ENCODE measurements at places on chromosomes 16 and 17.

DNA sequence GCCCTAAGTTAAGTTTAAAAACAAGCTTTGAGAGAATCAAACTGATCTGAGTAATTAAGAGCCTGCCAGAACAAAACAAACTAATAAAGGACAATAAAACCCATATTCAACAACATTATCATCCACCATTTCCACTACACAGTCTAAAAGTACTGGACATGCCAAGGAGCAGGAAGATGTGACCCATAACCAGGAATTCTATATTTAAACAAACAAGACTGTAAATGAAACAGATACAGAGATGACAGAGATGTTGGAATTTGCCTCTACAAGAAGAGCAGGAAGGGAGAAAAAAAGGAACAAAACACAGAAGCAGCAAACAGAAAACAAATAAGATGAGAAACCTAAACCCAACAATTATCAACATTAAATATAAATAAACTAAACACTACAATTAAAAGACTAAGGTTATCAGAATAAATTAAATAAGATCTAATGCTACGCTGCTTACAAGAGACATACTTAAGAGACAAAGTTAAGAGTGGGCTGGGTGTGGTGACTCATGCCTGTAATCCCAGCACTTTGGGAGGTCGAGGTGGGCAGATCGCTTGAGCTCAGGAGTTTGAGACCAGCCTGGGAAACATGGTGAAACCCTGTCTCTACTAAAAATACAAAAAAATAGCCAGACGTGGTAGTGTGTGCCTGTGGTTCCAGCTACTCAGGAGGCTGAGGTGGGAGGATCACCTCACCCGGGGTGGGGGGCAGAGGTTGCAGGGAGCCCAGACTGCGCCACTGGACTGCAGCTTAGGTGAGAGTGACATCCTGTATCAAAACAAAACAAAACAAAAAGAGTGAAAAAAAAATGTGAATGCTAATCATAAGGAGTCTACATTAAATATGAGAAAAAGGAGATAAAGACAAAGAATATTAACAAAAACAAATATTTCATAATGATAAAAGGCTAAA lies 50.6 kb downstream of the CREBBP start:
- DNase-seq: no peak

DNA sequence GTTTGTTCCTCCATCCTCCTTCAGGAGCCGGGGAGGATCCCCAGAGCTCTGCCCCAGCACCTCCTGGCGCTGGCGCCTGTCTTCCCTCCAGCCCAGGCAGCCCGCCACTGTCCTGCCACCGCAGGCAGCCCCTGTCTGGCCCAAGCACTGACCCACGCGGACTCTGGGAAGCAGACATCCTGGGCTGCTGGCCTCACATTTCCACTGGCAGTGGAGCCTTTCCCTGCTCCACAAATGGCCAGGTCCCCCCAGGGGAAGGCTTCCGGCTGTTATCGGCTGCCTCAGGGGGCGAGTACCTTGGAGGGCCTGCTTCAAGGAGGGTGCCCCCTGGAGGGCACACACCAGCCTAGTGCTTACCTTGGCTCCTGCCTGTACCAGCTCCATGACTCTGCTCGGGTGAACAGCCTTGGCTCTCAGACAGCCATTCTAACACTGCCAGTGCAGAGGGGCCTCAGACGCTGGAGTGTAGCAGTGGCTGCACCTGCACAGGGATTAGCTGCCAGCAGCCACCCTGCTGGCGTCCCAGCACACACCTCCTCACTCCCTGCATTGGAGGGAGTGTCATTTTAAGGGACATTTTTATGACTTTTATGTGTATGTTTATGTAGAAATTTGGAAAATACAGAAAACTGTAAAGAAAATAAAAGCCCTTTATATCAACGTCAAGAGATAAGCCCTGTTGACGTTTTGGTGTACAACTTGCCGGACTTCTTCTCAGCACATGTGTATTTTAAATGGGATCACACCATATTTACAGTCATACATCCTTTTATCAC lies 21.0 kb downstream of the ACE start:
- no peak for DNase-seq

DNA sequence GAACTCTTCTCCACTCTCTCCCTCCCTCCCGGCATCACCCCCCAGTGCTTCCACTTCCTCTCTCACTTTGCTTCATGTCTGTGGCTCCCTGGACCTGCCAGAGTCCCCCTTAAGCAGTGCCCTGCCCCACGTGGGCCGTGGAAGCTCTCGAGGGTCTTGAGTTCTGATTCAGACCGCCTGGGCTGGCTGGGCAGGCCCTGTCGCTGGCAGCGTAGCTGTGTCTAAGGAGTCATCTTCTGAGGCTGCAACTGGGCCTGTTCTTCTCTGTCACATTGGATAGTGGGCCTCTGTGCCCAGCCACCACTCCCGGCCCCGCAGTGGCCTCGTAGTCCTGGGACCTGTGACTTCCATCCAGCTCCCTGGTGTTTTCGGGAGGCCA lies 30.7 kb downstream of the MNT start:
- no peak for DNase-seq

- DNase-seq: no peak
Measured at GRCh38 chr17:76054112-76054476, 18.2 kb downstream of the SRP68 start.

DNA sequence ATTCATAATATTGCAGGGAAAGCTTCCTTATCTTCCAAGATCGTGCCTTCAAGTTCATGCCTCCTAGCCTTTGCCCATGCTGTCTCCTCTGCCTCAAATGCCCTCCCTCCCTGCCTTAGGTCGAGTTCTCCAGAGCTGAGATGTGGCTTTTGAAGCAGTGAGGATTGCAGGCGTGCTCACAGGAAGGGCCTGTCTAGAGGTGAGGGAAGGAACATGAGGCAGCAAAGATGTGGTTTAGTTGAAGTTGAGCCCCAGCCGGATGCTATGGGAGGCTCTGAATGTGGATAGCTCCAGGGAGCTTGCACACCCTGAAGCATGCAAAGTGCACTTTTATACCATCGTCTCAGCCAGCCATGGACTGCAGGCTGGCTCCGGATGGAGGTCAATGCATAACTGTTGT lies 754.6 kb upstream of the EEF2KMT start:
- DNase-seq: no peak

DNA sequence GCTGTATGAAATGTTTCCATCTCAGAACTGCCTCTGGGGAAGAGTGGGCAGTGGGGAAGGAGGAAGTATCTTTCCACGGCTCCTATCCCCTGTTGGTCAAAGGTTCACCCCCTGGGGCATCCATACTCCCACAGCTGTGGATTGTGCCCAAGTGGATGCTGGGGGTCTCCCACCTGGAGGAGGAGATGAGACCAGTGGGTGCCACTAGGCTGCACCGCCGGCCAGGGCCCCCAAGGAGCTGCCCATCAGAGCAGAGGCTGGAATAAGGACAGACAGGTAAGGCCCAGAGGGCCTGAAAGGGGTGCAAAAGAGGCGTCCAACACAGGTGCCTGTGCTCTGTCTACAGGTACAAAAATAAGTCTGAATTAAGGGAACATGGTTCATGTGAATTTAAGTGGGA lies 87.5 kb downstream of the WSCD1 start:
- DNase-seq: no peak

DNA sequence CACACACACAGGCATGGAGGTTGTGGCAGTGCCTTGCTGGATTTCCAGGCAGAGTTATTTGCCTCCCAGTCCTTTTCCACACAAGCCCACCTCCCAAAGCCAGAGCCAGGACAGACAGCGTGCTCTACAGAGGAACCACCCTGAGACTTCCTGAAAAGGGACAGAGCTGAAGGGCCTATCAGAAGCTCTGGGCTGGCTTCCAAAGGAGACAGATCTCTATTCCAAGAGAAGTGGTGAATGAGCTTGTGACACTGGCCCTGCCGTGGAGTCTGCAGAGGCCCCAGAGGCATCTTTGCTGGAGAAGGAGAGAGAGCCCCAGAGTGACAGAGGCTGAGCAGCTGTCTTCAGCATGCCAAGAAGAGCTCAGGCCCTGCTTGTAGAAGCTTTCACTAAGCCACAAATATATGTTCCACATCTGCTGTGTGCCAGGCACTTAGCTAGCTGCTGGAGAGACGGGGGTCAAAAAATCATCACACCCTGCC lies 8.3 kb upstream of the LPCAT2 start:
- no peak for DNase-seq

- DNase-seq: no peak
Measured at GRCh38 chr16:3595110-3595486, 16.3 kb downstream of the SLX4 start.

DNA sequence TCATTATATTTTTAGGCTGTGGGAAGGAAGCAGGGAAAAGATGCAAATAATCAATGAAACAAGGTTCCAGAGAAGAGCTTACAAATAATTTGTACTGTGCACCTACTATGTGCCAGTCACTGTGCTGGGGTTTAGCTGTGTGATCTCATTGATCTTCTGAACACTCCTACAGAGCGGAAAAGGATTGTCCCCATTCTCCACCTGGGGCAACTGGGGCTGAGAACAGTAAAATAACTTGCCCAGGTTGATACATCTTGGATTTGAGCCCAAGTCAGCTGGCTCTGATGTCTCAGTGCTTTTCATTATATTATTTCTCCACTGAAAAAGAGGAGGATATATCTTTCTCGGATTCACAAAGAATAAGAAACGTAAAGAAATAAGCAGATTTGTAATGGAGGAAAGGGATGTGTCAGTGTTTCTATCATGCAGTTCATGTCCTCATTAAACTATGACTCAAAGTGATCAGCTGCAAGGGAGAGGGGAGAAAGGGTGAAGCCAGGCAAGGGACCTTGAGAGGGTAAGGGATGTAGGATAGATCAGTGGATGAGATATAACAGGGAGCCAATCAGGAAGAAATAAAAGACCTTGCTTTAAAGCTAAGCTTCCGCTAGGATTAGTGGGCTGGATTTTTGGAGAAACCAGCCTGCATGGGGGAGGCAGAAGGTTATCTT lies 143.6 kb upstream of the NOL11 start:
- no peak for DNase-seq

DNA sequence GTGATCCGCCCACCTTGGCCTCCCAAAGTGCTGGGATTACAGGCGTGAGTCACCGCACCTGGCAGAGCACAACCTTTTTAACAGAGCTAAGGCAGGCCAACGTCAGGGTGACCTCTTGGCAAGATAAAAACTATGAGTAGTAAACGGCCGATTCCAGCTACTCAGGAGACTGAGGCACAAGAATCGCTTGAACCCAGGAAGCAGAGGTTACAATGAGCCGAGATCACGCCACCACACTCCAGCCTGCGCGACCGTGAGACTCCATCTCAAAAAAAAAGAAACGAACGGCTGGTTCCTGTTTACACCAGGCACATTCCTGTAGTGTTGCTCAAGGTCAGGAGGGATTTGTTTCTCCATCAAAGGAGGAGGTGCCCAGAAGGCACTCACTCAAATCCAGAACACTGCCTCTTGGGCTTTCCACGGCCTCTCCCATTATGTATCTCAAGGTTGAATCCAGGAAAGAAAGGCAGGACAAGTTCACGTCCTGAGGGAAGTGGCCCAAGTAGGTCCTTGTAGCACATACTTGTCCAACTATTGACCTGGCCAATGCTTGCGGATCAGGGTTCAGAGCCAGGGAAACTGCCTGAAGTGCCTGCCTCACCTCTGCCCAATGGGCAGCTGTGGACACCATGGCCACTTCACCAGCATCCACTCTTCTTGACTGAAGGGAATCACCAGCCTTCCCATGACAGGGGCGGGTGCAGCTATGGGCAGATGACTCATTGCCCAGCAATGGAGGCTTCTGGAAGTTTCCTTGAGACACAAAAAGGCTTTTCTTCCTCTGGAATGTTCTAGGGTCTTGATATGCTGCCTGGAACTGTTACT lies 13.5 kb downstream of the KNOP1 start:
- DNase-seq: no peak

DNA sequence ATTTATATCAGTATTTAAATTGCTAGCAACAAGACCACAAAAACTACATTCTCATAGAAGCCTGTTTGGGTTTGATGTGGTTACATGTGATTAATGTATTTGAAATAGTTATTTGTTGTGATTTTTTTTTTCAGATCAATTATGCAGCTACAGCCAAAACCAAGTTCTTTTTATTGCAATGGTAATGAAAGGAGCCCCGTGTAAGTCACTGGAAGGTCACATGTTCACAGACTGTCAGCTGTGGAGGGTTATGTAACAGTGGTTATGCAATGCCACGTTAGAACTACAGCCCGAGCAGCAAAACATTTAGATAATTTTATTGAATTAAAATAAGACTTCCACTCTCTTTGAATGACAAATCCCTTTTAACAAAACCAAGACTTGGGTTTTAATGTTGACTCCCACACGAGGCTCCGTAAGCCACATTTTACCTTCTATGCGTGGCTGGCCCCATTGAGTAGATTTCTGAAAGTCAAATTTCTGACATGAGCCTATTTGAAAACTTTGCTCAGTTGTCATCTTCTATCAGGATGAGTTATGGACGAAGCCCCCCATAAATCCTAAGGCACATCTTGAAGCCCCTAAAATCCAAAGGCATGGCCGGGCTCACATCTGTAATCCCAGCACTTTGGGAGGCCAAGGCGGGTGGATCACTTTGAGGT lies 41.8 kb upstream of the SEC14L1 start:
- no peak for DNase-seq

- DNase-seq: no peak
Measured at GRCh38 chr17:57243171-57243622, 13.1 kb upstream of the MSI2 start.

GRCh38 chr16:73034374-73034773 lies 13.6 kb downstream of the ZFHX3 start:
- no peak for DNase-seq

DNA sequence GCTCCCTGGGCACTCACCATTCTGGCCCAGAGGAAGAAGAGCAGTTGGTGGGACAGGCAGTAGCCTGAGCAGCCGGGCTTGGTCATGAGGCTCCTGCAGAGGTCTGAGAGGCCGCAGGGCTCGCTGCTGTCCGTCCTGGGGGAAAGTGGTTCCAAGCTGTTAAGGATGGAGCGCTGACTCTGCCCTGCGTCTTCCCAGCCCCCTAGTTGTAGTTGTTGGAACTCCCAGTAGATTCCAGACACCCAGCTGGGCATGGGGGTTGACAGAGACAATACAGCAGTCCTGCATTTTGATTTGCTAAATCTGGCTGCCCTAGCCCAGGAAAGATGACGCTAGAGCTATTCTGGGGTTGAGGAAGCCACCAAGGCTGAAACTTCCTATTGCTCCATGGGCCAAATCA lies 7.3 kb downstream of the C16orf89 start:
- no peak for DNase-seq

GRCh38 chr17:48584223-48584741 lies 5.8 kb downstream of the HOXB3 start:
- no peak for DNase-seq

DNA sequence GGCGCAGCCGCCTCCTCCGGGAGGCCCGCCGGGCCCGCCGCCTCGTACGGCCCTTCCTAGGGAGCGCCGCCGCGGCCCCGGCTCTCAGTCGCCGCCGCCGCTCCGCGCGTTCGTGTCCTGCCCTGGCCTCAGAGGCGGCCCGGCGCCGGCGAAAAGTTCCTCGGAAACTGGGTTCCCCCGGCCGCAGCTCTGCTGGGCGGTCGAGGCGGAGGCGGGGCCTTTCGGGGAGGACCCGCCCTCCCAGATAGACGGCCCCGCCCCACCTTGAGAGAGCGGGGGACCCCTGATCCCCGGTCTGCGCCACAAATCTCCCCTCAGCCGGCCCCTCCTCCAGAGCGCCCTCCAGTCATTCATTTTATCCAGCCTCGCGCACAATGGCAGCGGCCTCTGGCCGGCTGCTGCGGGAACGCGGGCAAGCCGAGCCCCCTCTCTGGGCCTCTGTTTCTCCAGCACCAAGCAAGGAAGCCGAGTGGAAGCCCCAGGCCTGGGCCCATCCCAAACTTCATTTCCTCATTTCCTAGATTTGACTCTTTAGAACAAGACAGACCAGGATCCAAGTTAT lies at the start of gene SREBF1:
Gene SREBF1, minus strand, starts transcription at position 169 of the 562 bp plus-strand sequence. CDS start 169 bp downstream, outside the sequence.
- DNase-seq: no peak
